ENCODE measurements at places on chromosomes 12 and 14.
A peak's percentile ranks its signal among the peaks of the same experiment; 100 is the strongest.

DNA sequence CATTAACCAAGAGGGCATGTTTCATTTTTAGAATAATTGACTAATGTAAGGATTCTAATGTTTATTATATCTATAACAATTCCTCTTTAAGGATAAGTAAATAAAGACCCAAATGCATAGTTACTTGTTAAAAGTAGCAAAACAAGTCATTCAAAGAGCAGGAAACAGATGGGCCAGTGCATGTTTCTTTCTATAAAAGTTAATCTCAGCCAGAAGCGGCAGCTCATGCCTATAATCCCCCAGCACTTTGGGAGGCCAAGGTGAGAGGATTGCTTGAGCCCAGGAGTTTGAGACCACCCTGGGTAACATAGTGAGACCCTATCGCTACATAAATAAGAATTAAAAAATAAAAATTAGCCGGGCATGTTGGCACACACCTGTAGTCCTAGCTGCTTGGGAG is 391.0 kb upstream of the RGS6 start:
- no peak for DNase-seq

GRCh38 chr12:65608319-65608916 is 215.9 kb upstream of the HMGA2 start:
- no peak for DNase-seq

- no peak for DNase-seq
Measured at GRCh38 chr12:100862676-100863075, 68.1 kb downstream of the ANO4 start.

DNA sequence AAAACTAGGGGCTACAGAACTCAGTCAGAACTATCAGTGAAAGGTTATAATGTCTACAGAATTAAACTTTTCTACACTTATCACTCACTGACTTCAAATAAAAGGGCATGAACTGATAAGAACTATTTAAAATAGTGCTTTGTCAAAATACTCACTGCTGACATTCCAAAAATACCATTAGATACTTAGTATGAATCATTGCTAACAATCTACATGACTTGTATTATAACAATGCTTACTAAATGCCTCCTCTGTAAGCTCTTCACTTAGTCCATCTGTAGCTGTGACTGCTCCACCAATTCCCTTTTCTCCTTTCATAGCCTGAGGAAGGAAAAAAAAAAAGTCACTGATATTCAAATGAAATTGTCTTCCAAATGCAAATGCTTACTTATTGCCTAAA is 17.0 kb downstream of the NFYB start:
- DNase-seq, result no peak

DNA sequence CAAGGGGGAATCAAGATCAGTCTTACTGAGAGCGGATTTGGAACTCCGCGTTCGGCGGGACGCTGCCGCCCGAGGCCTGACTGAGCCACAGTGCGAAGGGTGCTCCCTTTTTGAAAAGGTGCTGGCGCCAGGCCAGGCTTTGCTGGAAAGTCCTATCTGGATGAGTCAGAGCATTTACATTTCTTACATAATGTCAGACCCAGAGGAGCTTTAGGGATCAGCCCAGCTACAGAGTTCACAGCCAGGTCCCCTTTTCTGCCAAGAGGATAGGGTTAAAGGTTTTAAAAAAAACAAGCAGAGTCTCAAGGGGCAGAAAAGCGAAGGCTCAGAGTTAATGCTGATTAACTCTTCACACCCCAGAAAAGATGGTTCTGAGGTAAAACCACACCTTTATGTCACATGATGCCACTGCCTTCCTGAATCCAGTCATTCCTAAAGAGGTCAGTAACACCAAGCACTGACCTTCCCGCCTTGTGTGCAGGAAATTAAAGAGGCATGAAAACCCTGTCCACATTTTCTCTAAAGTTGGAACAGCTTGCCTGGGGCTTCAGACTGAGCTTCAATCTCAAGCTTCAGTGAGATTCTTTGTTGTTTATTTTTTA is 11.7 kb upstream of the FBXL14 start:
- no peak for DNase-seq

- DNase-seq, result no peak
Measured at GRCh38 chr14:23899788-23900187, 53.8 kb upstream of the DHRS4 start.

GRCh38 chr14:76833011-76833410 is 6.8 kb downstream of the LRRC74A start:
- DNase-seq, result no peak

- DNase-seq, result peak; percentile 72
Measured at GRCh38 chr12:114405519-114406271, at the start of gene TBX5. TBX5 (minus strand) TSS chr12:114406144; CDS start chr12:114403898, 2,246 bp downstream.

GRCh38 chr14:75554482-75554881 is 23.9 kb upstream of the FLVCR2 start:
- peak; percentile 81 for DNase-seq
